AG04449 (cell line): ENCODE measurements at places on chromosomes 16 and 17.

DNA sequence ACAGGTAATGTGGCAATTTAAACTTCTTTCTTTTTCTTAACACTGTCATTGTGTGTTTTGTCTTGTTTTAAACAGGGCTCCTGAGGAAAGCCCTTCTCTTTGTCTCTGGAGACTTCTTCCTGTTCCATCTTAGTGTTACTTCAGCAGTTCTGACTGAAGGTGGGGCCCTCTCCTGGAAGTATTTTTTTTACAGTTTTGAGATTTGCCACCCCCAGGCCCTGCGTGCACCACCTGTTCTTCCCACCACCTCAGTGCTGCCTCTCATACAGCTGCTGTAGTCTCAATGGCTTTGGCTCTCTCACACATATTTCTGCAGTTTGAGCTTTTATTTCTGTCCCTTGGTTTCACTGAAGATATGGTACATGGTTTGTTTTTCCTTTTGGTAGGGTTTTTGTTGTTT, 52.5 kb upstream of the ALDH3A1 start:
- no peak for DNase-seq

DNA sequence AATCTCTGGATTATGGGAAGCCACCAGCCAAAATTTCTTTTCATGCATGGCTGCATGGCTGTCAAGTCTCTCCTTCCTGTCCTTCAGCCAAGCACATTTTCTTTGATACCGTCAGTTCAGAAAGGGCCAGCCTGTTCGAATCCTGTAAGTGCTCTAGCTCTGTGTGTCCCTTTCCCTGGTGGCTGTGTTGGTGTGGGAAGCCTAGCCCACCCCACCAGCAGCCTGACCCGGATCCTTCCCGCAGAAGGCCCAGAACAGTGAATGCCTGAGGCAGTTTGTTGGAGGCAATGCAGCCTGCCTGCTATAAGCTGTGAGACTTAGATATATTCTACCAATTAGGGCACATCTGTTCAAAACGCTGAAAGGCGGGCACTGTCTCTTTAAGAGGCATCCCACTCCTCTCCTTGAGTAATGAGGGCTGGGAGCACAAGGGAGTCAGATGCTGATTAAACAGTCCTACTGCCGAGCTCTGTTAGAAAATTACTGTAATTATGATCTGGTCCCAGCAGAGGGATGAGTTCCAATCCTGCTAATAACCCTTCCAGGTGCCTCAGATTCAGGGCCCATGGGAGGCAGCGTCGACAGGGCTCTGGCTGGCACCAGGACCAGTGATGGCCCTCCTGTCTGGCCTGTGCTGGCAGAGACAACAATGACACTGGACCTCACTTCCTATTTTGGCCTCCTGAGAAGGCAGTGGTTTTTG, 18.4 kb downstream of the SNX11 start:
- no peak for DNase-seq

DNA sequence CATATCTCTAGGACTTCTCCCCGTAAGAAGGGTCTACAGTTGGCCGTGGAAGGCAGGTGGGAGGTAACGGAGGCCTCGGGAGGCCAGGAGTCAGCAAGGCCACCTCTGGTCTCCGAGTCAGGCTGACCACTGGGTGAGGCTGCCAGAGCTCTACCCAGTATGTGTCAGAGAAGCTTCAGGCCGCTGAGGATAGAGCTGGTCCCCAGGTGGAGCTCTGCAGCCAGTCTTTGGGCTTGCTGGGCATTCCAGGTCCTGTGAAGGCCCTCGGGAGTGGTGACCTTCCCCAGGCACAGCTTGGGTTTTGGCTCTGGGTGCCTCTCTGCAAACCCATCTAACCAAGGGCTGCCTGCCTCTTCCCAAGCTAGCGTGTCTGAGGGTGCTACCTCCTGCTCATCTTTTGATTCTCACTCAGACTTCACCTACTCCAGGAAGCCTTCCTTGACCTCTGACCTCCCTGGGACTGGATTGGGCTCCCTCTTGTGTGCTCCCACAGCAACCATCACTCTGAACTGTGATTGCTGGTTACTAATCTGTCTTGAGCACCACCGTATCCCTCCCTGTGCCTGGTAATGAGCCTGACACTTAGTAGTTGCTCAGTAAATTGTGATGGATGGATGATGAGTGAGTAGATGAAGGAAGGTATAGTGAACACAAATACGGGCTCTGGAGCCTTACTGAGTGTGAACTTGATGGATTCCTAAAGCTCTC, 22.3 kb downstream of the RHBDL3 start:
- no peak for DNase-seq

GRCh38 chr16:31089199-31089598, 456 bp upstream of the PRSS53 start:
- no peak for DNase-seq

- no peak for DNase-seq
Measured at GRCh38 chr17:58755577-58756245, at the start of gene PPM1E. TSS of gene PPM1E (plus strand) at chr17:58755854.
